Hindlimb muscle (tissue), 1 donor: ENCODE measurements at places on chromosomes 5 and 9.

- DNase-seq = no peak
Observed at GRCh38 chr9:123319541-123320339, 36.3 kb upstream of the CRB2 start.

- DNase-seq = no peak
Observed at GRCh38 chr5:147216552-147217154, 18.2 kb upstream of the STK32A start.

GRCh38 chr5:10451137-10451824, 9.6 kb downstream of the ROPN1L start:
- no peak for DNase-seq

DNA sequence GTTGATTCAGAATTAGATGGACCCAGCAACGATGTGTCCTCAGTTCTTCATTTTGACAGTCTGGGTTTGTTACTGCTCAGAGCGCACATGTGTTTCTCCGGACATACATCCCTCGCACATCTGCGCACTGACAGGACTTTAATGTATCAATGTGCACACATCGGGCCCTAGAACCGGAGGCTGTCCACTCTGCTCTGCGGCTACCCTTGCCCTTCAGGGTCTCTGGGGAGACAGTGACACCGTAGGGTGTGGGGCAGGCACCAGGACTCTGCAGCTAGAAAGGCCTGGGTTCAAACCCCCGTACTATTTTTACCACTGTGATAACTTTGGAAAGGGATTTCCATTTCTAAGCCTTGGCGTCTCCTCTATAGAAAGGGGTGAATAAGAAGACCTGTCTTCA, 23.5 kb upstream of the LPCAT1 start:
- DNase-seq = no peak

DNA sequence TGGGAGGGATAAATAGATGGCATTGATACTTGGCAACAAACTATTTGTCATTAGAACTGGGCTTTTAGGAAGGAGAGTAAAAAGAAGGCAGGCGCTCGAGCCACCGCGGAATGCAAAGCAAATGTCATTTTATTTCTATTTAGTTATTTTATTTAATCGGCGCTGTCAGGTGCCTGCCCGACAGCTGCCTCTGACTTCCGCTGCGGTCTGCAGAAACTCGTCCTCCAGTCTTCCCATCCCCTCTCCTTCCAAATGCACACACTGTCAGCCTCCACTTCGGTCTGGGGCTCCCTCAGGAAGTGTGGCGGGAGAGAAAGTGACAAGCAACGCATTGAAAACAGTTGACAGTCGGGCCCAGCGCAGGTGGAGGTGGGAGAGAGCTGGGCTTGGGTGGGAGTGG, 29.3 kb downstream of the ASS1 start:
- DNase-seq = no peak

DNA sequence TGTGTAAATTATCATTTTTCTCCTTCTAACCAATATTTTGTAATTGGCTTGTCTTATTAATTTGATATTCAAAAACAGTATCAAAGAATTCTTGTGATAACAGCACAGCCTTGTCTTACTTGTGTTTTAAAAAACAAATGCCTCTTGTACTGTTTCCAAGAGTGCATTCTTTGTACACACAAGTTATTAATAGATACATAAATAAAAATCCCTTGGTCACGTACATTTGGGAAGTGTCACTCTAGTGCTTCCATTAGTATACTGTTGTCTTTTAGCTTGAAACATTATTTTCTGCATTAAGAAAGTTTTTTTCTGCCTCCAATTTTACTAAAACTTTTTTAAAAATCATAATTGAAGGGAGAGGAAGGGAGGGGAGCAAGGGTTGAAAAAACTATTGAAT, 133.2 kb downstream of the PIP5K1B start:
- no peak for DNase-seq

DNA sequence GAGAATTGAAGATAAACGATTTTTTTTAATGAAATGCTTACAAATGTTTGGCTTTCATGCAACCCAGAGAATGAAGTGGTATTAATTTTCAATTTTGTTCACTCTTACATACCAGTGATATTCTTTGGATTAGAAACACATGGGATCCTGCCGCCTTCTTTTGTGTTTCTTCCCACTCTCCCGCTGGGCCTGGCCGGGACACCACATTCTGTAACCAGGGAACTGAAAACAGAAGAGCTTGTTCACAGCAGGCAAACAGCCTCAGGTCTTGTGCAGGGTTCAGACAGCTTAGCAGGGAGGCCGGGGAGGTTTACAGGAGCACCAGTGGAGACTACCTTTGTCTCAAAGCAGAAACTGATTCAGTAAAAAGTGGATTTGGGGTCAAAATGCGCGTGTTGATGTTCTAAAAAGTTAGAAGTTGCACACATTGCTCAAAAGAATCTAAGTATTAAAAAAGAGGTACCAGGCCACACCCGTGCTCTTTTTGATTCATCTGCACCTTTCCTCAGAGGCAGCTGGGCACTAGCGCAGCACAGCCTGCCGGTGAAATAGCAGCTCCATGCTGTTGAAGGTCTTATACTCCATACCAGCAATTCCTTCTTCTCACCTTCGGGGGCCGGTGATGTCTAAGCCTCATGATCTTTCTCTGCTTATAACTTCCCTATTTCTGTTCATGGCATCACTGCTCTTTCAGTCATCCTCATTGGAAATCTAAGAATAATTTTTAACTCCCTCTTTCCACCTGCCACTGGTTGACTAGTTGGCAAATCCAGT, 67.1 kb downstream of the GRAMD2B start:
- DNase-seq = peak; percentile 23

GRCh38 chr5:120600639-120601038, 136.5 kb downstream of the PRR16 start:
- DNase-seq = no peak

DNA sequence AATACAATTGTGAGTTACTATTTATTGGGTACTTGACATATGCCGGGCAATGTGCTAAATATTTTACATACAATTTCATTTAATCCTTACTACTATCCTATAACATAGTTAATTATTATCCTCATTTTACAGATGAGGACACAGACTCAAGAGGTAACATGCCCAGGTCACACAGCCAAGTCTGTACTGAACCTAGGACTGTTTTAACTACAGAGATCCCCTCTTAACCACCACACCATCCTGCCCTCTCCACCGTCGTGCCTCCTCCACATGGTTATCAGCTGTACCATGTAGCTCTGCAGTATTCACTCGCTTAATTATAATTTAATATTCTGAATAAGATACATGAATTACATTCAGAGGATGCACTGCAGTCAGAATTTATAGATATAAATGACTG, 5.3 kb downstream of the RAB14 start:
- DNase-seq = no peak

GRCh38 chr9:88197016-88197415, 58.7 kb upstream of the SPATA31C2 start:
- no peak for DNase-seq

DNA sequence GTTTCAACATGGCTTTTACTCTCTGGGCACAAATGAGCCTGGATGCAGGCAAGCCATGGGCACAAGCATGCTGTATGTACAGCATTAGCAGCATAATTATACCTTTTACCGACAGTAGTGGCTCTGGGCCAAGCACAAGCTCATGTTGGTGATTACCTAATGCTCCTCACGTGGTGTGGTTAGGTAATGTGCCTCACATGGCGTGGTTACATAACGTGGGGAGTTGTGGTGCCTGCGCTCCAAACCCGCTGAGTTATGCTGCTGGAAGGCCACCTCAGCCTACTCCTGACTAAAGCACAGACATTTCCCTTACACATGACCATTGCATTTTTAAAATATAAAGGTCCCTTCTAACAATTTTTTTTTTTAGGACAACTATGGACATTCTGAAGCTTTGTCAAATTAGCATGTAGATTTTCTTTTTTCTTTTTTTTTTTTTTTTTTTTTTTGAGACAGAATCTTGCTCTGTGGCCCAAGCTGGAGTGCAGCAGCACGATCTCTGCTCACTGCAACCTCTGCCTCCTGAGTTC, 794.0 kb downstream of the EFNA5 start:
- DNase-seq = no peak

- no peak for DNase-seq
Observed at GRCh38 chr9:105259731-105260612, 15.5 kb downstream of the SLC44A1 start.

GRCh38 chr5:2997179-2997578, 245.7 kb upstream of the IRX2 start:
- DNase-seq = no peak

DNA sequence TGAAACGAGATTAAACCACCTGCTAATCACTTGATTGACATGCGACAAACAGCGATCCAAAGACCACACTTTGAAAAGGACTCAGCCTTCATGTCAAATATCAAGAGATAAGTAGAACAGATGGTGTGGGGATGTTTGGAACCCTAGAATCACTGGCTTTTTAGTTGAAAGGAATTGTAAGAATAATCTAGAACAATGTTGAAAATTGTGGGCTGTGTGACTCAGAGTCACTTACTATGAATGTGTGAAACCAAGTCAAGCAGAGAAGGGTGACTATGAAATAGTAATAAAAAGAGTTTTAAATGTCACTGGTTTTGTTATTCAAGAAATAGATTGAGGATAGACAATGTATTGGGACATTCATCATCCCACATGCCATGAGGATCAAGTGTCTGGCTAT, 14.1 kb upstream of the C1QTNF3 start:
- DNase-seq = no peak

DNA sequence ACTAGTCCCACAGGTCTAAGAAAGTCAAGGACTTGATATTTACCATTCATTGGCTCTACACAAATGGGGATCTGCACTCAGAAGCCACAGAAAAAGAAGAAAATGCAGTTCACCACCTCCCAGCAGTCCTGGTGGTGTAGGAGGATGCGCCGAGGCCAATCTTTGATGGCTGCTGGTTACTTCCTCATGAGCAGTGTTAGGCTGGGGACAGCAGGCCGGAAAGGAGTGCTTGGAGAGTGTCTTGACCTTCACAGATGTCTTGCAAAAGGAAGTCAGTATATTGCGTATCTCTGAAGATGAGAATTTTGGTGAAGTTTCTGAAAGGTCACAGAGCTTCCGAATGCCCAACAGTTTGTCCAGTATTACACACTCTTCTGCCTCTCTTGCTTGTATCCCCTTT, 597.0 kb downstream of the EBF1 start:
- DNase-seq = no peak

DNA sequence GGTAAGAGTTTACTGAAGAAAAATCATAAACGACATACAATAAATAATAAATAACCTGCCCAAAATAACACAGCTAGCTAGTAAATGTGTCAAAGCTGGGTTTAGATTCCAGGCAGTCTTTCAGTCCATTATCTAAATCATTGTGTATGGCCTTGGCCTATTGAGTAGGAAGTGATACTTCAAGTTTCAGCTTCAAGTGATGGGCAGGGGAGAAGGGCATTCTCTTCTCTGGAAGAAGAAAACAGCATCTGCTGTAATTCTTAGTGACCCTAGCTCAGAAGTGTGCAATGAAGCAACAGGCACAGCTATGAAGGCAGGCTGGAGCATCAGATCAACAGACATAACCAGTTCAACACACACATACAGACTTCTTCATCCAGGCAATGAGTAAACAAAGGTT, 42.5 kb downstream of the FNIP1 start:
- DNase-seq = no peak

DNA sequence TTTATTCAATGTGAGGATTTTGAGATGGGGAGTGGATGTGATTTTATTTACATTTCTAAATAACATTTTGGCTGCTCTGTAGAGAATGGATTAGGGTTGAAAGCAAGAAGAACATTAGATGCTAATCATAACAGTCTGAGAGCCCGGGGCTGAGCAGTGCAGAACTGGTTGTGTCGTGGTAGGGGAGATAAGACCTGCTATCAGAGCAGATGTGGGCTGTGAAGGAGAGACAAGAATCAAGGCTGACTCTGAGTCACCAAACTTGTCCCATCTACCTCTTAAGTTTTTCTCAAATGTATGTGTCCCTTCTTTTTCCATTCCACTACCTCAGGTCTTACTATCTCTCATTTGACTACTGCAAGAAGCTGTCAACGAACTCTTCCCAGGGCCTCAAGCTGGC, 35.4 kb upstream of the SLC28A3 start:
- DNase-seq = no peak

GRCh38 chr9:135087489-135087792, at the start of gene OLFM1:
Gene OLFM1 (plus strand): TSS chr9:135087668. CDS start chr9:135087990, 322 bp downstream.
- DNase-seq = peak; percentile 67

DNA sequence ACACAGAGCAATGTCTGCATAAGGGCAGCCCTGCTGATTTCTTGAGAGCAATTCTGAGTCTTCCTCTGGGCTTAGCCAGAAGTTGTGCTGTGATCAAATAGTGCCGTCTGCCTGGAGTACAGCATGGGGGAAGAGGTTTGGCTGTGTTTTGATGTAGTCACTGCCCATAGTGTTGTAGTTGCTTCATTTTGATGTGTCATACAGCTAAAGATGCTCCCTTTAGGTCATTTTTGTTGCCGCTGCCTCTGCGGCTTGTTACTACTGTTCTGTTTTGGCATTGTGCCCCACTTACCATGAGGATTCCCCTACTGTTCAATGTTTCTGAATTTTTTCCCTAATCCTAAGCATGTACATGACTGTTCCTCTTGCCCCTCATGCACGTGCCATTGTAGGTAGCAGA, 23.0 kb downstream of the SLC36A1 start:
- no peak for DNase-seq

DNA sequence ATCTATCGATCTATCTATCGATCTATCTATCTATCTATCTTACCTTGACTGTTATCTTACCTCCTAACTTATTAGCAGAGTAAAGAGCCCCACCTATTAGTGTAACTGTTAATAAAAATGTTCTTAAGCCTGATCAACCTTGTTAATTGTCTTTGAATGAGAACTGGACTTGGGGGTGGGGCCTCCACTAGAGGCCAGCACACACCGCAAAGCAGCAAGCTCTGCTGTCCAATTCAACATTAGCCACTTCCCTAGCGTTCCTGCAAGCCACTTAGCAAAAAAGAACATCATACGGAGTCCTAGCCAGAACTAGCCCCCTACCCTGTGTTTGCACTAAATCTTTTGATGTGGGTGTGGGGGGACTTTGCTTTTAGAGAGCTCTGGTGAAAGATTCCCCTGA, 515.8 kb downstream of the KDM4C start:
- DNase-seq = peak; percentile 46

- no peak for DNase-seq
Observed at GRCh38 chr9:35732800-35733541, 505 bp downstream of the CREB3 start.

DNA sequence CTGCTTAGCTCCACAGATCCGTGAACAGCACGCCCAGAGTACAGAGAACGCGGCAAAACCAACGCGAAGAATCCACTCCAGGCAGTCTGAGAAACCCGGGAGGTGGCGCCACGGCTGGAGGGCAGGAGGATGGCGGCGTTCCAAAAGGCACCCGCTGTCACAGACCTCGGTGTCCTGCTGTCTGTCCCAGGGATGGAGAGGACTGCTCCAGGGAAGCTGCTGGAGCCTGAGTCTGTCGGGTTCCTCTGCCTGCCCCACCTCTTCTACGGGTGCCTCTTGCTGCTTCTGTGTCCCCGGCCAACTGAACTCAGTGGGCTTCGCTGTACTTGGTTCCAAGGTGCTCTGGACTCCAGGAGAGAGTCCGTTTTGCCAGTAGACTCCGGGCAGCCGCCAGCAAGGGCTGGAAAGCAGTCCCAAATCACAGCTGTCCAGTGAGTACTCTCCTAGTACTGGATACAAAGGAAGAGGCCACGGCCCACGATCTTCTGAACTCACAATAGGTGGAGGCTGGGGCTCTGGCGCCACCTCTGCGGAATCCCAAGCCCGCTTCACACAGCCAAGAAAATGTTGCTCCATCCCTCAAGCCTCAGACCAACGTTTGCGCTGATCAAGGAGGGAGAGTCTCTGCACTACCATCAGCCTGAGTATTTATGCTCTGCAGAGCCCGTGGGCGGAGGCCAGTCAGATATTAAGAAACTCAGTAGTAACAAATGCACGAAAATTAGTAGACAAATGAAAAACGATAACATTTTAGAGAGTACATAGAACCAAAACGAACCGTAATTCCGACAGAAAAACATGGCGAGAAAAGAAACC, 440 bp downstream of the ANXA2R start:
- no peak for DNase-seq

- no peak for DNase-seq
Observed at GRCh38 chr5:54090495-54091120, 219.8 kb downstream of the ARL15 start.
